ENCODE measurements at places on chromosomes 6 and 20.
A peak's percentile ranks its signal among the peaks of the same experiment; 100 is the strongest.

DNA sequence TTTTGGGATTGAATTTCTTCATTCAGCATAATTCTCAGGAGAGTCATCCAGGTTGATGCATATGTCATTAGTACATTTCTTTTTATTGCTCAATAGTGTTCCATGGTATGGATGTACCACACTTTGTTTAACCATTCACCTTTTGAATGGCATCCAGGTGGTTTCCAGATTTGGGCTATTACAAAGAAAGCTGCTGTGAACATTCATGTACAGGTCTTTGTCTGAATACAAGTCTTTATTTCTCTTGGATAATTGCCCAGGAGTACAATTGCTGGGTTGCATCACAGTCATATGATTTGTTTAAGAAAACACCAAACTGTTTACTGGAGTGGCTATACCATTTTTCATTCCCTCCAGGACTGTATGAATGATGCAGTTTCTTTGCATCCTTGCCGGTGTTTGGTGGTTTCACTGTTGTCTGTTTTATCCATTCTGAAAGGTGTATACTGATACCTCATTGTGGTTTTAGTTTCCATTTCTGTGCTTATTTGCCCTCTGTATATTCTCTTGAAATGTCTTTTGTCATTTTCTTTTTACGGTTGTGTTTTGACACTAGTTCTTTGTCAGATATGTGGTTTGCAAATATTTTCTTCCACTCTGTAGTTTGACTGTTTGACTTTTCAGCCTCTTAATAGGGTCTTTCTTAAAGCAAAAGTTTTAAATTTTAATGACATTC, 8.8 kb downstream of the CDKAL1 start:
- DNase-seq: no peak

DNA sequence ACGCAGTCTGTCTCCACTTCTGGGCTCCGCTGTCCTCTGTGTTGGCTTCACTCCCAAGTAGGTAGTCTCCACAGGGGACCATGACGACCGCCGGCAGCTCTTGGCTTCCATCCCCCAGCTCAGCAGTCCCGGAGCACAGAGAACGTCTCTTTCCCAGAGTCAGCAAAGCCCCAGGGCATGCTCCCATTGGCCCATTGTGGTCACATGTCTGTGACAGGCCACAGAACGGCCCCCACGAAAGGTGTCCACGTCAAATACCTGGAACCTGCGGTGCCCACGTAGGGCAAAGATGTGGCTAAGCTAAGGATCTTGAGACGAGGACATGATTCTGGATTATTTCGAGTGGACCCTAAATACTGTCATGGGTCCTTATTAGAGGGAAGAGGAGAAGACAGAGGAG, 438.4 kb upstream of the SULF2 start:
- no peak for DNase-seq

DNA sequence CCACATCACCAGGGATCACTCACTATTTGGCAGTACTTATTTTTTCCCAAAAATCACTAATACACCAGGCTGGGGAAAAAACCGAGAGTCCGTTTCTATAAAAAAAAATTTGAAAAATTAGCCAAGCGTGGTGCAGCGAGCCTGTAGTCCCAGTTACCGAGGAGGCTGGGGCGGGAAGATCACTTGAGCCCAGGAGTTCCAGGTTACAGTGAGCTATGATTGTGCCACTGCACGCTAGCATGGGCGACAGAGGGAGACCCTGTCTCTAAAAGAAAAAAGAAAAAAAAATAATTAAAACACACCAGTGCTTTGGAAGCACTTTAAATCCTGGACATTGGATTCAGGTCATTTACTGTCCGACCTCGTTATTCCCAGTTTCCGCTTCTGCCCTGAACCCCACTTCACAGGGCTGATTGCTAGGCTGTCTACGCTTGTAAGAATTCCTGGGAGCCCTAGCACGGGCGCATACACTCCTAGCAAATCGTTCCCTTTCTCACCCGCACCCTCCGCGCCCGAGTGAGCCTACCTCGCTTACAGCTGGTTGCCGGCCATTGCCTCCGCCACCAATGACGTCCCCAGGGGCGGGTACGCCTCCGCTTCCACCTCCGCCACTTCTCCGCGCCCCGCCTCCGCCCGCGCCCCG, at the start of gene TPMT:
Gene TPMT, minus strand, starts transcription at position 571 of the 643 bp plus-strand sequence. CDS start 5,950 bp downstream, outside the sequence.
- DNase-seq: no peak

GRCh38 chr6:162973151-162973872, 245.5 kb downstream of the PACRG start:
- no peak for DNase-seq

- no peak for DNase-seq
These were observed 44.1 kb upstream of the TOP1 start for GRCh38 chr20:40984496-40984895.

- DNase-seq: no peak
These were observed 7.1 kb downstream of the MAP3K5 start for GRCh38 chr6:136784910-136785746.

GRCh38 chr6:99091985-99092384, 144.2 kb upstream of the FBXL4 start:
- DNase-seq: no peak

DNA sequence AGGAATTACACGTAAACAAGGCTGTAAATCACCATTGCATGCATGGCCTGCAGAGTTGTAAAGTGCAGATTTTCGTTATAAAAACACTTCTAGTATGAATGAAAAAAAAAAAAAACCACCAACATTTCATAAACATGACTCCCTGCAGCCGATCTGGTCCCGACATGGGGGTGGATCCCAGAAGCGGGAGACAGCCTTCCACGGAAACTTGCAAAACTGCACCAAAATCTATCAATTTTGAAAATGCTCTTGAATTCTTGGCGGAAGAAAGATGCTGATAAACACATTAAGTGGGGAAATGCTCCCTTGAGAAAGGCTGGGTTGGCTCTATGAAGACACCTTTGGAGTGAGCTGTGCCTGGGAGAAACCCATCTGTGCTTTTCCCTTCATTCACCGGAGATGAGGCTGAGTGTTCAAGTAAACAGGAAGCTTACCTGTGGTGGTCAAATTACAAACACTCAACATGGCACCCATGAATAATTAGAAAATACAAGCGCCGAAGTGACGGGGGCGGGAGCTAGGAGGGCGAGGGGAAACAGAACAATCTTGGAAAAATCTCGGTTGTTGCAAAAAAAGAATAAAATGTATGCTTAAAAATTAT, 845 bp upstream of the ANKRD60 start:
- DNase-seq: no peak

- DNase-seq: no peak
These were observed 317.0 kb downstream of the CDC5L start for GRCh38 chr6:44704240-44705150.

DNA sequence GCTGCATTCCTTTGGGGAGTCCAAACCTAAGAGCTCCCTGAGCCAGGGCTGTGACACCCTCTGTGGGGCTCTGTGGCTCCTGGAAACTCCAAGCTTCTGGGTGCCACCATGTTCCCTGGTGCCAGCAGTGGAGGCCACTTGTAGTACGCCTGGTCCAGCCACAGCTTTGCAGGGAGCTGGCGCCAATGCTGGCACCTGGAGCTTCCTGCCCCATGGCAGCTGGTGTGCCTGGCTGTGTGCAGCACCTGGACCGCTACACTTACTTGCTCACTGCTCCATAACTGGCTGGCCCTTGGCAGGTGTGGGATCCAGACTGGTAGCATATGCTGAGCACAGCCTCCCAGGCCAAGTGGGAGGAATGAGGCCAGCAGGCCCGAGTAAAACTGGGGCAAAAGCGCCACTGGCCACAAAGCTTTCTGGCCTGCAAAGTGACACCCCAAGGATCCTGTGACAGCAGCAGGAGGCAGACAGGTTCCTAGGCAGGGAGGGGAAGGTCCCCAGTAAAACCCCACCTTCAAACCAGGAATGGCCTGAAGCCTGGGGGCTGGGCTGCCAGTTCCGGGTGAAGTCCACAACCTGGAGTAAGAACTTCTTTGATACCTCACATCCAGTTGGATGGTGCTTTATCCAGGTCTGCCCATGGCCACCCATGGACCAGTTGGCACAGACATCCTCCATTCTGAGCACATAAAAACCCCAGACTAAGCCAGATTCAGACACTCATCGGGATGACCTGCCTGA, 461.0 kb downstream of the TBC1D32 start:
- no peak for DNase-seq

GRCh38 chr6:159879856-159880255, 10.9 kb upstream of the MAS1 start:
- DNase-seq: no peak

DNA sequence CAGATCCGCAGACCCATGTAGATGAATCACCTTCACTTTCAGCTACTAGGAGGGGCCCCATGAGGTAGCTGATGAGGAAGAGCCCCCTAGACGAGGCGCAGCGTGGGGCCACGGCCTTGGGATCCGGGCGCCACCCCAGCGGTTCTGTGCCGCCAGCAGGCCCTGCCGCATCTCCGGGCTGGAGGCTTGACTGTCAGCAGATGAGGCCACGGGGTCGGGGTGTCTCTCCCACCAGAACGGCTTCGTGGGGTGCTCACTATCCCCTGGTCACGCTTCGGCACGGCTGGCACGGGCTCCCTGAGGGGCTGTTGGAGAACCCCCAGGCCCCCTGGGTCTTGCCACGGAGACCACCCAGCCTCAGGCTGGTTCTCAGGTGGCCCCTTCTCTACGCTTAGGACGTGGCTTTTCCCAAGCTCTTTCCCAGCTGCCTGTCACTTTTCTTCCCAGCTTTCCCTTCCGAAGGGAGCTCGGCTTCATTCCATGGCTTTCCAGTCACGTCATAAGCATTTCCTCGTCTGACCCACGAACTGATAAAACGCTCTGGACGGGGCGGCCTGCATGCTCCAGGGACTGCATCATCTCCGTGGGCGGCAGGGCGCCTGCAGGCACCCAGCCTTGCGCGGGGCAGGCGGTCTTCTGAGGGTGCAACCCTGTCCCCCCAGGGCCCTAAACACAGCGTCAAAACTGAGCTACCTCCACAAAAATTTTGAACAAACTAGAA, 85.9 kb downstream of the THBS2 start:
- no peak for DNase-seq

DNA sequence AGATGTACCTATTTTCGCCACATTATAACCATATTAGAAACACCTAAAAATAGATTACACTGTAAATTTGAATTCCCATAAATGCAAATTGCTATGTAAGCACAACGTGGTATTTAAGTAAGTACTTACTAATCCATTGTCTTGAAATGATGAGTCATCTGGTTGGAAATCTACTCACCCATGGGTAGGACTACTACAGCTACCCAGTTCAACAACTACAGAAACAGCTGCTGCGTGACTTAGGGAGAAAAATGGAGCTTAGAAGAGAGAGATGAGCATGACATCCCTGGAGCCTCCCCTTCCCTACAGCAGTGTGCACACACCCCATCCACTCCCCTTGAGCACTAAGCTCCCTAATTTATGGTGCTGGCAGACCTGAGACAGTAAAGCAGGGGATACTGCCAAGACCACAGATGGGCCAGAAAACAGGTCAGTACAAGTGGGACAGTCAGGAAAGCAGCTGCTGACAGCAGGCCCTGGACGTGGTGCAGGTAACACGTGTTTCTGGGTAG, 26.9 kb downstream of the RRAGD start:
- DNase-seq: peak; percentile 56

DNA sequence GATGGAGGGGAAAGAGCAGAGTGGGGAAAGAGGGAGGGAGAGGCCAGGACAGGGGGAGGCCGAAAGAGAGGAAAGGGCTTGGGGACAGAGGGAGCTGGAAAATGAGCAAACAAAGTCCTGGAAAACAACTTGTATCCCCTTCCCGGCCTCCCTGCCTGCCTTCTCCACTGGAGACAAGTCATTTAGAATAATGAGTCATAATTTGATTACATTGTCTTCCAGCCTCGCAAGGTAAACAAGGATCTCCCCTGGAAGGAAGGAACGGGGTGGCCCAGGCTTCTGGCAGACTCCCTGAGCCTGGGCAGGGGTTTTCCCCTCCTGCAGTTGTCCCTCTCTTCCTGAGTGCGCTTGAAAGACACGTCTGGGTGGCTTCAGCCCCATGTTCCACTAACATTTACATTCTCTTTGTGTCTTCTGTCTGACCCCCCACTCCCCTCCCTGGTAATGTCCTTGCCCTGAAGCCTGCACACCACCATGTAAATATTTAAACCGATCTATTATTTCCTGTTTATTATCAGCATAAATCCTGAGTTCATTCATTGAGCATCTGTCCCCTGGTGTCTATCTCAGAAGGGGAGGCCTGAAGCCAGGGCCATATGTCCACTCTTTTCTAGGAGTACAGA, 12.1 kb upstream of the MRPS18A start:
- peak; percentile 84 for DNase-seq
